Renal pelvis (tissue), 12 donors: ENCODE measurements at places on chromosomes 7 and 10.

DNA sequence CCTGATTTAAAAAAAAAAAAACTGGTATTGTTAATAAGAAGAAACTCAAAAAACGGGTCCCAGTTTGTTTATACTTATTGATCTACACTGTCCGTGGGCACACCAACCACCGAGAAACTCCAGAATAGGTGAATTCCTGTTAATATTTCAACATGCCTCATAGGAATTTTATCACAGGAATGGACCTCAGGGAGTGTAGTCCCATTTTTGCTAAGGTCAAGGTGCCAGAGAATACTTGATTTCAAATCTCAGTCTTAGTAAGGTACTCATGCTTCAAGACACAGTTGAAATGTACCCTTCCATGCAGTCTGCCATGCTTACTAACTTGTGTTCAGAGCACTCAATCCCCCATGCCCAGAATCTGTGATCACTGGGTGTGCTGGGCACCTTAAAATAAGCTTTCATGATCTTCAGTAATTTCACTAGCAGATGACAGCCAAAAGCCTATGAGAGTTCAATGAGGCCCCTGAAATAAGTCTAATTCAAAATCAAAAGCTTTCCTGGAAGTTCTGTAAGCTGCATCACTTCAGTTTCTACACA, 385.7 kb downstream of the TNS3 start:
- DNase-seq = no peak

DNA sequence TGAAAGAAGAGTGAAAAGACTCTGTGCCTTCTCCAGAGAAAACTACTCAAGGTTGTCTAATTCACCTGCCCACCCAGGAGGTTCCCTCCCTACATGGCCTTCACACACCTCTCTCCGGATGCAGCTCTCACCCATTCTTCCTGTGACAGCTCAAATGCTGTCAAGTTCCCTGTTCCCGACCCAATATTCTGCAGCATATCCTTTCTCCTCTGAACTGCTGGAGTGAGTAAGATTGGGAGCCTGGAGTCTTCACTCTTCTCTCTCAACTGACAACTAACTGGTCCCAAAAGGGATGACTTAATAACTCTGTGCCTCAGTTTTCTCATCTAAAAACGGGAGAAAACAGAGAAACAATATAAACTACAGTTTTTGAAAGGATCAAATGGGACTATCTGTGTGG, 5.1 kb downstream of the TMEM26 start:
- no peak for DNase-seq

DNA sequence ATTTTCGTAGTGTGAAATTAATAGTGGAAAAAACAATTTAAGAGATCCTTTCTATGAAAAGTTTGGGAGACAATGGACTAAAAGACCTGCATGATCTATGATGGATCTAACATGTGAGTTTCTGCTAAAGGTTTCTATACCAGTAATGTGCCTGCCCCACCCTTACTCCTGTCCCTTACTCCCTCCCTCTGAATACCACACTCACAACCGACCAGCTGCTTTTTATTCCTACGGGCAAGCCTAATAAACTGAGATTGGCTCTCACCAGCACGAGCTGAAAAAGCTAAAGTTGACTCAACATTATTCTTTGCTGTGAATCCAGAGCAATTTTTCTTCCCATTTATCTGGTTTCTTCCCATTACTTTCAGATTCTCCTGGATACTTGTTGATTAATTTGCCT, 17.8 kb upstream of the REEP3 start:
- DNase-seq = no peak

GRCh38 chr7:113742377-113742776, 176.4 kb downstream of the PPP1R3A start:
- DNase-seq = no peak

- DNase-seq = no peak
Measured at GRCh38 chr10:133464582-133465031, 10.9 kb downstream of the SCART1 start.

DNA sequence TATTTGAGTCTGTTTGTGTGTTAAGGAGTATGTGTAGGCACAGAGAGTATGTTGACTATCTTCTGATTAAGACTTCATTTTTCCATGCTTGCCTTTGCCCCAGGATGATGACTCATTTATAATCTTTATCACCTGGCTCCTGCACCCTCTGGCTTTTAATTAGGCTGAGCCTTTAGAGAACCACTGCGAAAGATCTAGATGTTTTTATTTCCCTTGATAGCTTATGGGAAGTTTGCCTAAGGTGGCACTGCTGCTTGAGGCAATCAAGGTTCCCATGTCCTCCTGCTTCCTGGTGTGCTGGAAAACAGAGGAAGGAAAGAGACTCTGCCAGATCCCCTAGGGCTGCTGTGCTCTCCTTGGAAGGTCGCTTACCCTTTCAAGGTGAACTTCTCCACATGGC, 114.6 kb downstream of the ARL4A start:
- DNase-seq = no peak

DNA sequence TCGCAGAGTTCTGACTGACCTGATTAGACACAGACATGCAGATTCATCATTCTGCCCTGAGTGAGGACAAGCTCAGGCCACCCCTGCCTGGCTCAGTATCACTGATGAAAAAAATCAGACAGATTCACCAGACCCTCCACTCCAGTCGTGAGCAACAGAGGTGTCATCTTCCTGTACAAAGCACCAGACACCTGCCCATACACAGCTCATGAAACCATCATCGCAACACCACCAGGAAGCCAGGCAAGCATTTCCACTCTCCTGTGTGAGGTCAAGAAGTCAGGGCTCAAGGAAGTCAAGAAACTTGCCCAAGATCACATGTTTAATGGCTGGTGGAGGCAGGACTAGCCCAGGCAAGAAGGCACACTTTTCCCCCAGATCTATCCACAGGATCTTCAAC, 163.0 kb downstream of the CALN1 start:
- no peak for DNase-seq

- DNase-seq = no peak
Measured at GRCh38 chr7:133009426-133010252, 72.3 kb downstream of the CHCHD3 start.

- peak; percentile 51 for DNase-seq
Measured at GRCh38 chr10:11017570-11018431, at the start of gene CELF2. TSS of gene CELF2 (plus strand) at chr10:11017872. CDS start at chr10:11018090, 218 bp downstream.

DNA sequence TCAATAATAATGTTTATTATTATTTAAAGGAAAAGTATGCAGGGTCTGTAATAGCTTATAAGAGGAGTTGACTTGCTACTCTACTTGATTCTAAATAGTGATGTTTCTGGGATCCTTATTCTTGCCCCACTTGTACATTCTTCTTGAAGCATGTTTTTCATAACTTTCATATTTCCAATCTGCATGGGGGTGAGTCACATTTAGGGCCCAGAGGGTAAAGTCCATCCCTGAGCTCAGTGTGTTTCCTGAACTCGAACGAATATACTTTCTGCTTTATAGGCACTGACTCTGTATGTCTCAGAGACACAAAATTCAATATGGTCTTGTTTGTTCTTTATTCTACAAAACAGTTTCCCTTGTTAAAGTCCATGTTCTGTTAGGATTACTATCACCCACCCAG, 61.0 kb upstream of the SMIM30 start:
- DNase-seq = no peak

DNA sequence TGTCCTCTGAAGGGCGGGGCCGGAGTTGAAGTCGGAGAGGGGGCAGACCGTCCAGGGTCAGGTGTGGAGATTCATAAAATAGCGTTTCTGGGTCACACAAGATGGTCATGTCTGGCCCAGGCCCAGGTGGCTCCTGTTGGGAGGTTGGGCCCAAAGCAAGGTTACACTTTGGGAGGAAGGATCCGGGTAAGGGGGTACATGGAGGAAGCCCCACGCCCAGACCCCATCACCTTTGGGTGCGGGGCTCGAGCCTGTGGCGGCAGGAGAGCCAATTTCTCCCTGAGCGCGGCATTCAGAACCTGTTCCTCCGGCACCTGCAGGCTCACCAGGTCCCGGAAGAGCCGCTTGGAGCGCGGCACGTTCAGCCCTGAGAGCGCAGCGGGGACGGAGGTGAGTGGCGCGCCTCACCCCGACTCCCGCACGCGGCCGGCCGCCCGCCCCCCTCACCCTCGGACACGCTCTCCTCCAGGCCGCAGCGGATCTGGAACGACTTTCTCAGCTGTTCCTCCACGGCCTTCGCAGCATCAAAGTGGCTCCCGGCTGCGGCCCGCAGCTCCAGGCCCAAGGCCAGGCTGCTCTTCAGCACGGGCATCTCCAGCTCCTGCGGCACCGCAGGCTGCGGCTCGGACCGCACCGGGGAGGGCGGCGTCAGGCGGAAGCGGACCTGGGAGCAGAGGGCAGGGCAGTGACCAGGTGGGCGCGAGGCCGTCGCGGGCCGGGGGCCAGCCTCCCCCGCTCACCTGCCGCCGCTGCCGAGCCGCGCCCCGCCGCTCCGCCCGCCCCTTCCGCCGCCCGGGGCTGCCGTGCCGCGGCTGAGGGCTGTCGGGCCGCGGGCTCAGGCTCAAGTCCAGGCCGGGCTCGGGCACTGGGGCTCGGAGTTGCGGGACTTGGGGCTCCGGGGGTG, 644 bp downstream of the PPP1R35 start:
- DNase-seq = no peak

DNA sequence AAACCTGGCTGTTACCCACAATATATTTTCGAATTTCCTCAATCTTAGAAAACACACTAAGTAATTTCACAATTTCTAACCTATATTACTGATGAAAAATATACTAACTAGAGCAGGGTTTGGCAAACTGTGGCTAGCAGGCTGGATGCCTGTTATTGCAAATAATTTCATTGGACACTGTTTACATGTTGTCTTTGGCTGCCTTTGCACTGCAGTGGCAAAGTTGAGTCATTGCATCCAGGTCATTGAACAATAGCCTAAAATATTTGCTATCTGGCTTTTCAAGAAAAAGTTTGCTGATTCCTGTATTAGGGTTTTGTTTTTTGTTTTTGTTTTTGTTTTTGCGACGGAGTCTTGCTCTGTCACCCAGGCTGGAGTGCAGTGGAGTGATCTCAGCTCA, 47.2 kb downstream of the KIF11 start:
- DNase-seq = no peak

- no peak for DNase-seq
Measured at GRCh38 chr10:132816718-132817117, 30.8 kb upstream of the NKX6-2 start.

DNA sequence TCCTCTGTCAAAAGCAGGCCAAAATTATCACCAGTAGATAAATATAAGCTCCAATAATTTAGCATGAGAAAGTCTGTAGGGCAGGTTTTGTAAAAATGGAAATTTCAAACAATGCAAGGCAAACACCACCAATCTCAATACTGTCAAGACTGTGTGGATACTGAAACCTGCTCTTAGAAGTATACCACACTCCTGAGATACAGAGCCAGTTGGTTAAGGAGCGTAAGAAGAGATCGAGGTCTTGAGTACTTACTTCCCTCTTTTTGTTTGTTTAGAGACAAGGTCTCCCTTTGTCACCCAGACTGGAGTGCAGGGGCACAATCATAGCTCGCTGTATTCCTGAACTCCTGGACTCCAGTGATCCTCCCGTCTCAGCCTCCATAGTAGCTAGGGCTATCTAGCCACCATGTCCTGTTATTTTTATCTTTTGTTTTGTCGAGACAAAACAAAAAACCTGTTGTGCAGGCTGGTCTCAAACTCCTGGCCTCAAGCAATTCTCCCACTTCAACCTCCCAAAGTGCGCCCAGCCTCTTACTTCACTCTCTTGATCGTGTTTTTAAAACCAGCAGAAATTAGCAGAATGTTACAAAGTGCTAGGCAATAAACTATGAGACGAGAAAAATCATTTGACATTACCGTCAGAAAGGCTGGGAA, 205.7 kb downstream of the PARD3 start:
- no peak for DNase-seq

- DNase-seq = no peak
Measured at GRCh38 chr10:79335470-79336235, 11.6 kb upstream of the PPIF start.

DNA sequence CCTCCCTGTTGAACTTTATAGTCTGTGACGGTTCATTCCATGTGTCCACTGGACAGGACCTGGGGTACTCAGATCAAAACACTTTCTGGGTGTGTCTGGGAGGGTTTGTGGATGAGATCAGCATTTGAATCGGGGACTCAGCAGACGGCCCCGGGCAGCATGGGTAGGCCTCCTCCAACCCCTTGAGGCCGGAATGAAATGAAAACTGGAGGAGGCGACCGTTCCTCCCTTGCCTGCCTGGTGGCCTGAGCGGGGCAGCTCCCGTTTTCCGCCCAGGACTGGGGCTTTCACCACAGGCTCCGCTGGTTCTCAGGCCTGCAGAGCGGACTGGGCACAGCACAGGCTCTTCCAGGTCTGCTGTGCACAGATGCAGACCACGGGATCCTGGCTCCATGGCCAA, 247.7 kb downstream of the MAD1L1 start:
- no peak for DNase-seq

DNA sequence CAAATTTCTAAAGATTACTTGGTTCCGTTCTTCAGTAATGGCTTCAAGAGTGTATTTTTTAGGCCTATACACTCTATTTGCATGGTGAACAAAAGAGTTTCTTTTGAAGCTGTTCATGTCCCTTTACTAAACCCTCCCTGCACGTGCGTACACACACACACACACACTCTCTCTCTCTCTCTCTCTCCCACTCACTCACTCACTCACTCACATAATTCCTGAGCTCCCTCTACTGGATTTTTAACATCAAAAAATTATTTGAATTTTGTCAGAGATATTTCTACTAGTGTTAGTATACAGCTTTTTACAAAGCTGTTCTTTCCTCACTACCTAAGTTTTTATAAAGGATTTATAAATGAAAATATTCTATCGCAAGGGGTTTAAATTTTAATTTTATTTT, 85.9 kb downstream of the UBE3C start:
- no peak for DNase-seq

DNA sequence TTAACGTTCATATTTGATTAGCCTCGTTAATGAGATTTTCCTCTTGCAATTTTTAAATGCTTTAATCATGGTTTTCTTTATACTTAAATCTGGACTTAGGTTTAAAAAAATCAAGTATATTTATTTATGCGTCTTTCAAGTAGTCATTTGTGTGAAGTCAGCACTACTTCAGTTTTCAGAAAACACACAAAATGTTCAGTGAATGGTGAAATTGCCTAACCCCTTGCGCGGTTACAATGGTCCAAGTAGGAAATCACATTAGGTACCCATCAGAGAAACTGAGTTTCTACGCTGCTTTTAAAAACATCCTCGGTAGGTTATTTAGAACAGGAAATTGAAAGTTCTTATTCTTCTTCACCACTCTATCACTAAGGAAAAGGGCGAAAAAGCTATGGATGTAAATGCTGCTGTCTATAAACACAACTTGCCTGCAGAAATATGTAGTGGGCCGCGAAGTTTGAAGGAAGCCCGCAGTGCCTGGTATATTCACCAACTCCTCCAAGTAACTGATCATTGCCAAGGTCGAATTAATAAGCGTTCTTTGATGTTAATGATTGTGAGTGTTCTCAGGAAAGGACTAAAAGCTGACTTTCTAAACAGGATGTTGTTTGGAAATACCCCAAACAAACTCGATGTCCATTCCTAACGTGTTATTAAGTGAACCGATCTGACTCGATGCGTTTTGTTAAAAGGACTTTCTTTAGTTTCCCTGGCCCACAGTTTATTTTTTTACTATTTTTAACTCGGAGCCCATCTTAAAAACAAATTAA, 1.0 kb downstream of the SYPL1 start:
- DNase-seq = peak; percentile 38

DNA sequence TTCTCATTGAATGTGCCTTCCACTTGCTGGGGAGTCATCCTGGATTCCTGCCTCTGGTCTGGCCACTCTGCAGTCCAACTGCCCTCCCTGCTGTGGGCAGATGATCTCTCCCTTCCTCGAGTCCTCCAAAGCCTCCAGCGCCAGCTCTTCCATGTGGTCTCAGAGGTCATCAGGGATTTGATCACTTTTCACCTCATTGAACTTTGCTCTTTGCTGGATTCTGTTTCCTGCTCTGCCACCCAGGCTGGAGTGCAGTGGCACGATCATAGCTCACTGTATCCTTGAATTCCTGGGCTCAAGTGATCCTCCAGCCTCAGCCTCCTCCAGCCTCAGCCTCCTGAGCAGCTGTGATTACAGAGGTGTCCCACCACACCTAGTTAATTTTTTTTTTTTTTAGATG, 22.1 kb upstream of the TBXAS1 start:
- DNase-seq = no peak
